ENCODE measurements at places on chromosomes 16 and 17. TPM values are rescaled to one million over a fixed set of nuclear protein-coding genes. Genes with fewer than 3 reads are reported as not detected.
A peak's percentile ranks its signal among the peaks of the same experiment; 100 is the strongest.

The NRN1L gene
- 1.3 TPM for total RNA-seq

The ALOX15B gene
- not detected for total RNA-seq

The MYH2 gene
- total RNA-seq = not detected

The MYH1 gene
- not detected for total RNA-seq

GRCh38 chr16:11796227-11797165 lies 562 bp downstream of the ZC3H7A start:
- peak; percentile 52 for DNase-seq

- no peak for DNase-seq
These were observed 253.8 kb upstream of the PMFBP1 start for GRCh38 chr16:72425571-72426341.

- DNase-seq = no peak
These were observed 111.4 kb upstream of the CDC42EP4 start for GRCh38 chr17:73423159-73423715.

DNA sequence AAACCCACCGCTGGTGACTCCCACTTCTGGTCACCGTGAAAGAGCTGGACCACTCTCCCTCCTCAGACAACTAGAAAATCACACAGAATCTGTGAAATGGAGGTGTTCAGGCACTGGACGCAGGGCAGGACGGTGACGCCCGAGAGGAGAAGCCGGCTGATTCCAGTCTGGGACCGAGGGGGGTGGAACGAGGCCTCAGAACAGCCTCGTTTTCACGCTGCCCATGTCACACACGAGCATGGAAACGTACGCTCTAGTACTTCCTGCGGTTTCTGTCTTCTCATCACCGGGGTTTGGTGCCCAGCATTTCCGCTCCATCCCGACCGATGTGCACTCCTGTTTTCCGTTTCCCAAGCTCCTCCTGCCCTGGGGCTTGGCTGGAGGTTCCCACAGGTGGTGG lies 101.8 kb upstream of the METRNL start:
- no peak for DNase-seq

- DNase-seq = no peak
These were observed 104.3 kb downstream of the HS3ST3B1 start for GRCh38 chr17:14405189-14405588.

DNA sequence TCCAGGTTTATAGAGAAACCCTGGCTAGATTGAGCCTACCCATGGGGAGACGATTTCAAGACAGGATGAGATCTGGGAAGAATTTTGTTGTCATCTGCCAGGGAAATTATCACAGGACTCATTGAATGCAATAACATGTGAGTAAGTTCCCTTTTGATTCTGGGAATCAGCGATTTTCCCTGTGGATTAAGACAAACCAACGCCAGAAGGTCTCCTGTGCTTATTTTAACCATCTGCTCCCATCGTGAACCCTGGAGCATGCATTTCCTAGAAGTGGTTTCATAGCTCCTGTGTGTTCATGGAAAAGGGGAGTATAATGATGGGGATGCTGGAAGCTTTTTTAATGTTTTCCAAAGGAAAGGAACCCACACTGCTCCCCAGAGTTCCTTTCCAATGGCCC lies 21.0 kb upstream of the ARHGAP44 start:
- DNase-seq = no peak

DNA sequence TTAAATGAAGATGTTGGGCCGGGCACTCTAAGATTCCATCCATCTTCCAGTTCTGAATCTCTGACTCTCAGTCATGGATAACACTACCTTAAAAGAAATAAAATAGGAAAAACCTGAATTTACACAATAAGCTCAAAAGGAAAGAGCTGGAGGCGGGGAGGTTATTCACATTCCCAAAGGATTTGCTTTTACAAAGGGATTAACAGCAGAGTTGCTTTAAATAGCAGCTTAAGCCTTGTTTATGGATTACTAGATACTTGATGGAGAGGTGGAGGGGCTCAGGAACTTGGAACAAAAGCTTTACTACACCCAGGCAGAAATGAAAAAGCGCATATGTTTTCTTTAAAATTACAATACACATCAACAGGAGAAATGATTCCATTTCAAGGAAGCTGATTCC lies 84.5 kb downstream of the XYLT1 start:
- no peak for DNase-seq

DNA sequence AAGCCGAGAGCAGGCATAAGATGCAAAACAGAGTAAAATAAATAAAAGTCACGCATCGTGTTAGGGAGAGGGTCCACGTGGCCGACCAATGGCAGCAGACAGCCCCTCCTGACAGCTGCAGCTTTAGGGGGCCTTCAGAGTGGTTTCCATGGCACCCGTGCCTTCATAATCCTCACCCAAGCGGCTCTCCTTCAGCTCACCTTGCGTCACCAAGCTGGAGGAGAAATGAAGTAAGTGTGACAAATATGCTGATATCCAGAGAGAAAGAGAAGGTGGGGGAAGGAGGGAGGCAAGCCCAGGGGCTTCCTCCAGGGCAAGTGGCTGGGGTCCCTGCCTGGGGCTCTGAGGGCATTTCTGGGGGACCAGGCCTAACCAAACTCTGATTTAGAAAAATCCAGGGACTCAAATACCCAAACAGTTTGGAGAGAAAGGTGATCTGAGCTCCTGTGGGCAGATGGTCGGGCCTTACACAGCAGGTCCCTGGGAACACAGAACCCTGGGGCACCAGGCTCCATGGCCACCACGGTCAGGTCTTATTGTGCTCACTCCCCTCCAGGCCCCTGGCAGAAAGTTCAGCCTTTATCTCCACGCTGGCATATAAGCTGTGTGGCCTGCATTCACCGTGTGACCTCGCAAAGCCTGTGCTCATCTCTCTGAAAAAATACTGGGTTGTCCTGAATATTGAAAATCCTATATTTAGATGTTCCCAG lies 80.7 kb upstream of the TNRC6C start:
- no peak for DNase-seq

GRCh38 chr16:78199325-78200022 lies 100.0 kb downstream of the WWOX start:
- DNase-seq = no peak

- no peak for DNase-seq
These were observed 48.8 kb downstream of the ADCY9 start for GRCh38 chr16:4067262-4068001.

GRCh38 chr16:976389-976931 lies 5.1 kb upstream of the SOX8 start:
- no peak for DNase-seq

DNA sequence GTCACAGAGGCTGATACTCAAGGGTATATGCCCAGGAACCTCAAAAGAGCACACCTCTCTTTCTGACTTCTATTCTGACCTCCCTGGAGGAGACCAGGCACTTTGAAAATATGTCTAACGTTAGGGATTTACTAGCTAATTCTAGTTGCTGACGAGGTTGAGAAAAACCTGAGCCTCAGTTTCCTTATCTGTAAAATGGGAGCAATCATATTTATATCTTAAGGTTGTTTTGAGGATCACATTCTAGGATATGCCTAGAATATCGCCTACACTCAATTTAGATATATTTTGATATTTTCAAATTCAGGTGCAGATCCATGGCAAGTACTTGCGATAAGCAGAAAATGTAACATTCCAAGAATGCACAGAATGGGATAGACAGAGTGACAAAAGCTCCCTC lies 425.8 kb downstream of the GRIN2A start:
- DNase-seq = no peak

- no peak for DNase-seq
These were observed 12.2 kb downstream of the CX3CL1 start for GRCh38 chr16:57384248-57385070.

DNA sequence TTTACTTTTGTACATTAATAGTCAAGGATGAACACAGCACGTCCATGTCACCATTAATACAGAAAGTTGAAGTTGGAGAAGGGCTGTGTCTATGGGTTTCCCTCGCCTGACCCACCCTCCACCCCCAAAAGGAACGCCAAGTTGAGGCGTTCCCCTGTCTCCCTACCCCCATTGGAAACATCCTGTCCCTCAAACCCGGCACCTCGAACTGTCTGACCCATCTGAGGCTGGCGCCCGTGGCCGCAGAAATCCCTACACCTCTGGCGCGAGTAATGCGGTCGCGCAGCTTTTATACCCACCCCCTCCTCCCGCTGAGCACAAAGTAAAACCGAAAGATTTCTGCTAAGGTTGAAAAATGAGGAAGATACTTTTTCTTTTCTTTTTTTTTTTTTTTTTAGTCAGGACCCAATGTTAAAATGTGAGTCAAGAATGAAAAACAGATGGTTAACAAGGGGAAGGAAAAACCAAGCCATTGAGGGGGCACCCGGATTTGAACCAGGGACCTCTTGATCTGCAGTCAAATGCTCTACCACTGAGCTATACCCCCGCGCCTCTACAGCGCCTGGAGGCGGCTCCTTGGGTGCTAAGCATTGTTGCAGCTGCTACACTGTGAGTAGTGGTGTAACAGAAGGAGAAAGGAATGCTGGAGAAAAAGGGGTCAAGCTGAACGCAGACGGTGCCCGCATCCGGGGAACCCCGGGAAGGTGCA lies 887 bp upstream of the LASP1 start:
- peak; percentile 83 for DNase-seq

DNA sequence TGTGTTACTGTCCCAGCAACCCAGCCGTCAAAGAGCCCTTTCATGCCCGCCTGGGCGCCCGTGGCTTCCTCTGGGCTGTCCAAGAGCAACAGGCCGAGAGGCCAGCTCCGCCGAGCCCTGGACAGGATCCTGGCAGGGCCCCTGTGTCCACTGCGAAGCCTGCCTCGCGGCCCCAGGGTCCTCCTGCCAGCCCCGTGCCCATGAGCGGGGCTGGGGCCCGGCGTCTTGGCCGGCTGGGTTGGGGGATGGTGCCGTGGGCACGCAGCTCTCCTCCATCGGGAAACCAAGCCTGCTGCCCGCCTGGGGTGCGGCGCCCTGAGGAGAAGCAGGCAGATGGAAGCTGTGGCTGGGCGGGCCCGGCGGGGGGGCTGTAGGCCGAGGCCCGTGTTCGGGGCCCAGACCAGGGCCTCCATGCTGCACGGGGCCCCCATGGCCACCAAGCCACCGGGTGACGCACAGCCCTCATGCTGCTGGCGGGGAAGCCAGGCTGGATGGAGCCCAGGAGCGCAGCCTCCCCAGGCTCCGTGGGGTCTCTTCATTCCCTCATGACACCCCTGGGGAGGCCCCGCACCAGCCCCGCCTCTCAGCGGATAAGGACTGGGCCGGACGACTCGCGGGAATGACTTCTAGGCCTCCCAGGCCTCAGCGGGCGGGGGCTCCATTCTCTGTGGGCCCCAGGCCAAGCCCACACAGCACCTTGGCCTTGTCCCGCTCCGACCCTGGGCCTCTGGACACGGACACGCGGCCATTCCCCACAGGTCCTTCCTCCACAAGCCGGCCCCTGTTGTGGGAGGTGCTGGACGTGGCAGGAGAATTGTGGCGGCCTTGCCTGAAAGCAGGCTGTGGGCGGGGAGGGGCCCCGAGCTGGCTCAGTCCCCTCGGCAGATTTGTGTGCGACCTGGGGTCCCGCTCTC lies at the start of gene C1QTNF8:
C1QTNF8 (minus strand) TSS at position 76 of the 914 bp plus-strand sequence. CDS start 1,322 bp downstream, outside the sequence.
- DNase-seq = no peak

DNA sequence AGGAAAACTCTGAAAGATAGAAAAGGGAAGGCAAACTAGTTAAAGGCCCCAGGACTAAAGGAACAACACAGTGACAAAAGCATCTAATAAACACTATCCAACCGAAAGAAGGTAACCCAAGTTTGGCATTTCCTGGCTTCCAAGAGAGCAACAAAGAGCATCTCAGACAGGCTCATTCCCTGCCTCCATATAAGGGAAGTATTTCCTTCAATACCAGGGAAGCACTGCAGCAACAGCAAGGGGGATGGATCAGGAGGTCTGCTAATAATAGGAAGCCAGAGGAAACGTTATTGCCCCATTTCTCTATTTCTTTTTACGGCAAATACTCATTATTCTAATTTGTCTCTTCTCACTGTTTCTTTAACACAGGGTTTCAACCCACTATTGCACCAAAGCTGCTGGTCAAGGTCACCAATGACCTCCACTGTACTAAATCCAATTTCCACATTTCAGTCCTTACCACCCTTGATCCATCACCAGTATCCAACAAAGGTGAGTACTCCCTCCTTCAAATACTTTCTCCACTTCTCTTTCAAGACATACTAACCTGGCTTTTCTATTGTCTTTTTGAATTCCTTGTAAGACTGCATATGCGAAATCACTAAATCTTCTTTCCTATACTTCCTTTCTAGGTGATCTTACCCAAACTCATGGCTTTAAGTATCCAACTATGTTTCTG lies 86.1 kb downstream of the KANSL1 start:
- no peak for DNase-seq

- DNase-seq = no peak
These were observed 8.0 kb upstream of the TEDC2 start for GRCh38 chr16:2451851-2452320.

DNA sequence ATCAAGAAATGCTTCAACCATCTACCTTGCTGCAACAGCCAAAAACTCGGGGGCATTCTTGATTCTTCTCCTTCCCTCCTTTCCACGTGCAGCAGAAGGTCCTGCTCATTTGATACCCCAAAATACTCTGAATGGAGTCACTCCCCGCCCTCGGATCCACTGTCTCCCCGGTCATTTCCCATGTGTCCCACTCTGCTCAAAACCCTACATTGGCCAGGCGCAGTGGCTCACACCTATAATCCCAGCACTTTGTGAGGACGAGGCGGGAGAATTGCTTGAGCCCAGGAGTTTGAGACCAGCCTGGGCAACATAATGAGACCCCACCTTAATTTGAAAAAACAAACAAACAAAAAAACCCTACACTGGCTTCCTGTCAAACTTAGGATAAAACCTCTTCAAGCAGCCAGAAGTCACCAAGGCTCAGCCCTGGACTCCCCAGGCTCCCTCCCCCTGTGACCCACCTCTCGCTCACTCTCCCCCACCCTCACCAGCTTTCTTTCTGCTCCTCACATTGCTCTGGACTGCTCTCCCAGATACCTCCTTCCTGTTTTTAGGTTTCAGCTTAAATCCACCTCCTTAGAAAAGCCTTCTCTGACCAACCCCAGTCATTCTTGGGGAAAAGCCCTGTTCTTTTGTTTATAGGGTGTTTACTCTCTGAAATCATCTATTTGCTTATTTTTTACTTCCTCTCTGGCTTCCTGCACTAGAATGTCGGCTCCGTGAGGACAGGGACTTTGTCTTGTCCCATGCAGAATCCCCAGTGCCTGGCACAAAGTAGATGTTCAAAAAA lies 2.8 kb downstream of the SLC13A2 start:
- no peak for DNase-seq

DNA sequence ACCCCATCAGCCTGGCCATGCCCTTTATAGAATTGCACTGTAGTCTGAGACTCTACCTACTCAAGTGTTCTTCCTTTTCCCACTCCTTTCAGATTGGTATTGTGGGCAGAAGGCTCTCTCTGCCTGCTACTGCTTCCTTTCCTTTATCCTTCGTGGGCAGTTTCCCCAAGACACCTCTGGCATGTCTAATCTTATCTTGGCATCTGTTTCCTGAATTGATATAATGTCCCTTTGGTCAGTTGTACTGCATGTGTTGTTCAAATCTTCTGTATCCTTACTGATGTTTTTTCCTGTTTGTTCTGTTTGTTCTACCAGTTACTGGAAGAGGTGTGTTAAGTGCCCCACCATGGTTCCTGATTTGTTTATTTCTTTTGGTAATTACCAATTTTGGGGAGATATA lies 29.5 kb upstream of the MSI2 start:
- DNase-seq = no peak

- DNase-seq = peak; percentile 43
These were observed 14.6 kb upstream of the CD79B start for GRCh38 chr17:63946440-63947363.

All from PC-9 (cell line).